ENCODE measurements at places on chromosomes 6 and 20.

DNA sequence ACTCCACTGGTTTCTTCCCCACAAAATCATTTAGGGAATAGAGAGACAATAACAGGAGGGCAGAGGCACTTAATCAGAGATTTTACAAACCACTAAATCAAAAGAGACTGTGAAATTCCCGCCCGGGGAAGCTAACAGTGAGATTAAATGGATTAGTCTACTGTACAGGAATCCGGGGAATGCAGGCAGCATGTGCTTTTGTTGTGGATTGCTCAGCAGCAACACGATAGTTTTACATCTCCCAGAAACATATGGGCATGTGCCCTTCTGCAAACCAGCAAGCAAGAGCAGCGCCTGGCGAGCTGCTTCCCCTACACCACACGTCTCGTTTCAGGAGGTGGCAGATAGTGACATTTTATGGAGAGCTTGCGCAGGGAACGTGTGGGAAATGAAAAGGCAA, 382.3 kb downstream of the CD83 start:
- DNase-seq, result no peak

DNA sequence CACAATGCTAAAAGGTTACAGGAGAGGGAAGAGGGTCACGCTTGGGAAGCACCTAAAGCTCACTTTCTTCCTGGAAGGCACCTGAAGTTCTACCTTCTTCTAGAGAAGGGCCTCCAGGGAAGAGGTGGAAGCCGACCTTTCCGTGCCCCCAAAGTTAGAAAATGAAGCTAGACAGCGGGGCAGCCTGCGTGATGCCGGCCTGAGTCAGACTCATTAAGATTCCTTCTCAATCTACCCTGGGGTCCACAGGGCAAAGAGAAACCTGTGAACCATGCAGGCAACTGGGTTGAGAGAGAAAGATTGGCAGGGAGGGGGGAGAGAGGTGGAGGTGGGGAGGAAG, 54.8 kb upstream of the CCDC167 start:
- no peak for DNase-seq

GRCh38 chr6:161360520-161360919, 86.7 kb upstream of the AGPAT4 start:
- DNase-seq, result no peak

DNA sequence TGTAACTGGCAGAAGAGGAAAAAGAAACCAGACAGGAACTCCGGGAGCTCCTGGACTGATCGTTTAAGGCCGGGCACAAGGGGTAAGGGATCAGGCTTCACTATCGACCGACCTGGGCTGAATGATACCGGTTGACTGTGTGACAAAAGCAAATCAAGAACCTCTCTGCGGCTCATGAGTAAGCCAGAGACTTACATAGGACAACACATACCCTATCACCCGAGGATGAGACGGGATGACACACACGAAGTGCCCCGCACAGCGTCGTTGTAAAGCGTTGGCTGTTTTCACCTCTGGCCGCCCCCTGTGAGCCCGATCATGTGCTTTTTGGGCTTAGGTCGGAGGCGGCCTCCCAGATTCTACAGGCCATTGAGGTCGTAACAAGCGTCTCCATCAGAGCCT, 695 bp upstream of the TGIF2 start:
- DNase-seq, result no peak

- no peak for DNase-seq
Measured at GRCh38 chr6:108777536-108777935, 70.7 kb upstream of the ARMC2 start.

- no peak for DNase-seq
Measured at GRCh38 chr6:144893680-144894151, 608.6 kb downstream of the UTRN start.

DNA sequence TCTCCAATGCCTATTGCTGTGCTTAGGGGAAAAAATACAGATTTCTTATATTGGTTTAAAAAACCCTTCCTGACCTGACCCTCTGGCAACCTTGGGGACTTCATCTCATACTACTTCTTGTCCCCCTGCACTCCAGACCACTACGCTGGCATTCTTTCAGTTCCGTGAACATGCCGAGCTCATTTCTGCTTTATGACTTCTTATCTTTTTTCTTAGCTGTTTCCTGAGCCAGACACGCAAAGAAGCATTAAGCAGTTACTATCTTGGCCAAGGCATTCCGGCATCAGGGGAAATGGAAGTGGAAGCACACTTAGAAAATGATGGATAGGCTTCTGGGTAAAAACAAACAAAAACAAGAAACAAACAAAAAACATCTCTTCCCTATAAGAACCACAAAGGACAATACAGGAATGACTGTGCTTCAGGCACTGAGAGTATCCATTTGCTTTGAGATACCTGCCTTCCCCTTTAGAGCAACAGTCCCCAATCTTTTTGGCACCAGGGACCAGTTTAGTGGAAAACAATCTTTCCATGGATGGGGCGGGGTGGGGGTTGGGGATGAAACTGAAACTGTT, 4.4 kb upstream of the CCDC28A start:
- no peak for DNase-seq

GRCh38 chr6:167907837-167908681, 81.3 kb downstream of the AFDN start:
- DNase-seq, result no peak

- no peak for DNase-seq
Measured at GRCh38 chr6:50549475-50549874, 163.9 kb upstream of the TFAP2D start.

DNA sequence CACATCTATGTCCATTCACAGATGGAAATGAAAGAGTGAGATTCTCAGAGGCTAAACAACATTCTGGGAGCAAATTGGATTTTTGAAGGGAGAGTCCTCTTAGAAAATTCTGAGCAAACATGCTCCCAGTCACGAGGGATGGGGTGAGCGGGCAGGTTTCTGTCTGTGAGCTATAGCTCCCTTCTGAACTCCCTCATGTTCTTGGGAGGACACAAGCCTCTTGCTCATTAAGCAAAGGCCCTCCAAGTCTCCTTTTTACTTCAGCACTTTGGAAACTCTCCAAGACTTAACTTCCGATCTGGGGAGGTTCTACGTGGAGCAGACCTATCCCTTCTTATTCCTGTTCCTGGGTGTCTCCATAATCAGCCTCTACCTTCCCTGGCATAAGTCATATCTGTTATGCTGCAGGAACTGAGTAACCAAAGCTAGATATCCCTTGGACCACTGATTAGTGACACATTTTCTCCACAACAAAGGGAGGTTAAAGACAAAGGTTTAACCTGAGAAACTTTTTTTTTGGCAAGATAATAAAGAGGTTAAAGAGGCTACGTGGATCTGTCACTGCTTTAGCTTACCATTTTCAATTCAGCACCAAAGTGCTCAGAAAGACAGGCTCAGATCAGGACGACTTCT, 33.0 kb upstream of the SMIM29 start:
- DNase-seq, result no peak

GRCh38 chr6:12297363-12298016, 7.3 kb downstream of the EDN1 start:
- DNase-seq, result no peak

Measured in ovary (tissue), 10 donors.